ENCODE measurements at places on chromosomes 6 and 20.

DNA sequence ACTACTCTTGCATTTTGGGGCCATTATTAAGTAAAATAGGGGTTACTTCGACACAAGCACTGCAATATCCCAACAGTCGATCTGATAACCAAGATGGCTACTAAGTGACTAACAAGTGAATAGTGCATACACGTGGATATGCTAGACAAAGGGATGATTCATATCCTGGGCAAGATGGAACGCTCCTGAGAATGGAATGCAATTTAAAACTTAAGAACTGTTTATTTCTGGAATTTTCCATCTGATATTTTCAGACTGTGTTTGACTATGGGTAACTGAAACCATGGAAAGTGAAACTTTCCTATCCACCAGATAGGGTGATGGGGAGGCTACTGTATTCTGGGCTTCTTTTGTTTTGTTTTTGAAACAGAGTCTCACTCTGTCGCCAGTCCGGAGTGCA, 66.5 kb downstream of the ILRUN start:
- DNase-seq, result no peak

- DNase-seq, result no peak
Measured at GRCh38 chr6:5751525-5752390, 255.0 kb downstream of the NRN1 start.

DNA sequence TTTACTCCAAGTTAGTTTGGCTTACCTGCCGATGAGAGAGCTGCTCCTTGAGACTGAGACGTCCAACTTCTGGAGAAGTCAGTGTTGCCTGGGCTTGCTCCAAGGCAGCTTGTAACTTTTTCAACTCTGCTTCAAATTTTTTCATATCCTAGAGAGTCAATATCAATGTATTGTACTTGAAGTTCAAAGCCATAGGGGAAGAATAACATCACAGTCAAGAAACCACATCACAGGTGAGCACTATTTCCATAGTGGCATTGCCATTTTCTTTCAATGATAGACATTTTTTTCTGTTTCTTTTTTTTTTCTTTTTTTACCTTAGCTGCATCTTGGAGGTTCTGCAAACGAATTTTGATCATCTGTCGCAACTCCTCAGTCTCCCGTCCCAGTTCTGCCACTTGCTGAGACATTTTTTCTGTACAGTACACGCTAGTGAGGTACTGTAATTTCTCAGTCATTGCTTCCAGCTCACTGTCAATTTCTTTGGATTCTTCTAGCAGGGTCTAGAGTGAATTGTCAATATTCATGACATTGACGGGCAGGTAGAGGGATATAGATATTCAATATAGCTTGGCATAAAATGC, 326.7 kb downstream of the SYNE1 start:
- DNase-seq, result no peak

GRCh38 chr6:46638650-46639049, 14.0 kb downstream of the CYP39A1 start:
- no peak for DNase-seq

GRCh38 chr6:101150226-101150625, 243.3 kb upstream of the GRIK2 start:
- no peak for DNase-seq

- DNase-seq, result no peak
Measured at GRCh38 chr6:2225422-2226392, 19.7 kb downstream of the GMDS start.

DNA sequence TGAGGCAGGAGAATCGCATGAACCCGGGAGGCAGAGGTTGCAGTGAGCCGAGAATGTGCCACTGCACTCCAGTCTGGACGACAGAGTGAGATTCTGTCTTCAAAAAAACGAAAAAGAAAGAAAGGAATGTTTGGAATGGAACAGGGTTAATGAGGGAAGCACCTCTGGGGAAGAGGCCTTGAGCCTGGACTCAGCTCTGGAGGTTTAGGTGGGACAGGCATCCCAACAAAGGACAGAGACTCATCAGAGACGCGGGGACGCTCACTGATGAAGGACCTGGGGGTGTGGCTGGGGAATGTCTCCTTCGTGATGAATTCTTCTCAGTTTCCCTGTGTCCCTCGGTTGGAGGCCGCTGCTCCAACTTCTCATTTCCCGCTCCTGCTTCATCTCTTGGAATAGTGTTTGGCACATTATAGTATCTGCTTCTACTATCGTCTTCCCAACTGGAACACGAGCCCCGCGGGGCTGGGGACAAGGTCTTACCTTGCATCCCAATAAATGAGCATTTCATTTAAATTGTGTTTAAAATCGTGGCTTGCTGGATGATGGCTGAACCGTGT, 27.6 kb downstream of the KIF25 start:
- DNase-seq, result no peak

GRCh38 chr6:42545226-42545773, 18.5 kb upstream of the UBR2 start:
- no peak for DNase-seq

Data from nephron progenitor cell (in vitro differentiated cells).